ENCODE measurements at places on chromosomes 11 and 22.

GRCh38 chr11:98725471-98725870 is 295.3 kb upstream of the CNTN5 start:
- DNase-seq: no peak

GRCh38 chr11:66568124-66568916 is at the start of gene CTSF:
Gene CTSF (minus strand): TSS chr11:66568606. CDS start chr11:66568486, 120 bp downstream.
- peak; percentile 95 for DNase-seq

DNA sequence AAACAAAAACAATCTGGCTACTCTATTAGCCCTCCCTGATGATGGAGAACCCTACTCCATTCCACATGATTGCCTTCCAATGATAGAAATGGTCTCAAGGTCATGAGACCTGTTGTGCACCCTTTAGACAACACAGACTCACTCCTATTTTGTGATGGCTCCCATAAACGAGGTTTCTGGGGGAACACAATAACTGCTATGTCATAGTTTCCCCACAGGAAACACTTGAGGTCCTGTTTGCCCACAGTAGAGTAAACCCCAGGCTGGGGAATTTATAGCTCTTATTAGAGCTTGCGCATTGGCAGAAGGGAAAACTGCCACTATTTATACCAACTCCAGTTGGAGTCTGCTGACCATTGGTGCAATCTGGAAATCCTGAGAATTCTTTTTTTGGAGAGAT is 28.7 kb downstream of the MIF start:
- no peak for DNase-seq

GRCh38 chr11:125570952-125571351 is 1.7 kb downstream of the EI24 start:
- no peak for DNase-seq

- DNase-seq: no peak
Observed at GRCh38 chr11:62592146-62592815, 958 bp upstream of the TUT1 start.

DNA sequence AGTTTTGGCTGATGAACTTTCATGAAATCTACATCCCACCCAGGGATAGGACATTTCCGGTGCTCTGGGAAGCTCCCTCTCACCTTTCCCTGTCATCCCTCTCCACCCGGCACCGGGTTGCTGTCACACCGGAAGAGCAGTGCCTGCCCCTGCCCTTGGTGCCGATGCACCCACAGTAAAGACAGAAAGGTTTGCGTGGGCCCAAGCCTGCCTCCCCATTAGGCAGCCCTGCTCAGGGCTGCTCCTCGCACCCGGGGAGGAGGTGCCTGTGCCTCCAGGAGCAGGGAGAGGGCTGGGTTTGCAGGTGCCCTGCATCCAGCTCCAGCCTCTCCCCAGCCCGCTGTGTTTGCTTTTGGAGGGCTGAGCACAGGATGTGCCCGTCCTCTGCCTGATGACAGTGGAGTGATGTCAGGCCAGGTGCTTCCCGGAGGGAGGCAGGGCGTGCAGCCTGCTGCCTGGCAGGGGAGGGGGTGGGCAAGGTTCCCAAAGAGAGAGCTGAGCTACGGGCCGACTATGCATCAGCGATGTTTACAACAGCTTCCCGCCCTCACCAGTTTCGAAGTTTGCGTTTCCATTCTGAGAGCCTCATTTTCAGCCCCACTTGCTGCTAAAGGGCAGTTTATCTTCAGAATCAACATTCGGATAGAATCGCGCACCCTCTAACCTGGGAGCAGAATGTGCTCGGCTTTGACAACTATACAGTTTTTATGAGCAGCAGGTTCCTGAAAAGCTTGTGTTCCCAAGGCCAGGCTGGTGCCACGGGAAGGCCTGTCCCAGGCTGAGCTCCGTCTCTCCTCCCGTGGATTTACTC is 83.2 kb upstream of the CLDN5 start:
- peak; percentile 65 for DNase-seq

- no peak for DNase-seq
Observed at GRCh38 chr22:37338539-37339246, 56.4 kb downstream of the CYTH4 start.

- DNase-seq: no peak
Observed at GRCh38 chr11:72897506-72897905, 83.3 kb downstream of the ATG16L2 start.

DNA sequence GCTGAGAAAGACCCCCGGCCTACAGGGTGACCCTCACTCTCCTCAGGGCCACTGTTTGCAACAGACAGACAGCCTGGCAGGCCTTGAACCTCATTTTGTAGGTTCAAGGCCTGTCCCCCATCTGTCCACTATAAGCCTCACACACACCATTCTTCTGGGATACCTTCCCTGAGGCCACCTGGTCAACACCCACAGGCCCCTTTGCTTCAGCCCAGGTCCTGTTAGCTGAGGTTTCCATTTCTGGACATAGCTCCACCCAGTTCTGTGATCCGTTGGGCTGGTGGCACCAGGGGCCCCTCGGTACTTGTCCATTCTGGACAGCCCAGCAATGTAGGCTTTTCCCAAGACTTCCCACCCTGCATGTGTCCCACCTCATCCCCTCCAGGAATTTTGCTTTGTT is 3.1 kb downstream of the MIF start:
- no peak for DNase-seq

DNA sequence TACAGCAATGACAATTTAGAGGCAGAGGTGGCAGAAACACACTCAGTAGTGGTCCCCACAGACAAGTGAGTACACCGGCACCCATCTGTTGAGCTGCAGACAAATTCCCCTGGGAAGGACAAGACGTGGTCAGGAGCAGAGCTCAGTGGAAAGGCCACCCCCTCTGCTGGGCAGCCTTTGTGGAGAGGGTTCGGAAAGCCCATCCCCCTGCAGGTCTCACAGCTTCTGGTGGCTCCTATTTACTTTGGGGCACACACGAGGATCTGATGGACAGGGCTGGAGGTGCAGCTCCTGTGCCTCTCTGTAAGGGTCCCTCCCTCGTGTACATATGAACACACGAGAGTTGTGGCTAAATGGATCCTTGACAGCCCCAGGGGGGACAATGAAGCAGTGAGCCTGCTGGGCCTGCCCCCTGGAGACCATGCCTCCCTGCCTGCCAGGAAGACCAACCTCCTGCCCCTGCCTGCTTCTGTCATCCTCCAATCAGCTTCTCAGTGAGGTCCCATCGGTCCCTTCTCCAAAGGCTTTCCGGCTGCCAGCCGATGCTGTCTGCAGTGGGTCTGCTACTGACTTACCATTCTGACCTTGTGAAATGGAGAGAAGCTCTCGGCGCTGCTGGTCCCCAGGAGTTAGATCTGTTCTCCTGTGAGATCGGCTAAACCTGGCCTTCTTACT is 161.5 kb downstream of the CACNA1I start:
- DNase-seq: no peak

DNA sequence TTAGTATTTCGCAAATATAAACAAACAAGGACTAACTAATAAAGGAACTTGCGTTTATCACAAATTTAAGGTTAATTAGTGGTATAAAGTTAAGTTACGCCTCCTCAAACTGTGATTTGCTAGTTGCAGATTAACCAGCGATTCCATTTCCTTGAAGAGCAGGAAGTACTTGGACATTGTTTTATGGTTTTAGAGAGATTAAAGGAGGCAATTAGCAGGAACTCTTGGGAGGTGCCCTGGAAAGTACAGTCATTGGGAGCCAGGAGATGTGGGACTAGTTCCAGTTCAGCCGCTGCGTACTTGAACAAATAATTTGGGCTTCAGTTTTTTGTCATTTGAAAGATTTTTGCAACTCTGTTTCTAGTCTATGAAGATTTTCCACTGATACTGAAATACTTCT is 3.3 kb downstream of the FAM118B start:
- DNase-seq: no peak

DNA sequence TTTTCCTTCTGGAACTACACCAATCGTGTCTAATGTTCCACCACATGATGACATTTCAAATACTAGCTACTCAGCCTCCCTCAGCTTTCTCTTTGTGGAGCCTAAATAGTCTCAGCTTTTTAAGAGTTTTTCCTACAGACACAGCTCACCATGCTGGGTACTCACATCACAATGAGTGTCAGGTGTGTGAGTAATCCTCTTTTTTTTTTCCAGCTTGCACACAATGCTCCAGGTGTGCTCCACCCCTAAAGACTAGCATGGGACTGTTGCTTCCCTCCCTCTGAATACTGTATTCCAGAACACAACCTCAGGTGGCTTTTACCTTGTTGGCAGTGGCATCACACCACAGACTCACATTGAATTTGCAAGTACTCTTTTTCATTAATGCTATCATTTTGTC is 11.7 kb downstream of the BTG4 start:
- no peak for DNase-seq

DNA sequence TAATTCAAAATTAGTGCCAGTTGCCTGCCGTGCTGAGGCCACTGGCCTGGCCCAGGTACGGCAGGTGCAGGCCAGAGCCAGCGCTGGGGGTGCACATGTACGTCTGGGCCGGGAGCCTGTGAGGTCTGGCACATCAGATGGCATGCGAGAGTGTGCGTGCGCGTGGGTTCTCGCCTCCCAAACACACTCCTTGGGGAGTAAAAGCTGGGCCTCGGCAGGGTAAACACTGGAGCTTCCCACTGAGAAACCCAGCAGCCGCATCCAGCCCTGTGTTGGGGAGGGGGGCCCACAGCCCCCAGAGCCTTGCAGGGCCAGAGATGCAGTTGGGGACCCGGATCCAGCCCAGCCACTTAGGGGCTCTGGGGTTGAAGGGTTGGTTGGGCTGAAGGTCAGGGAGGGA is 37.8 kb downstream of the FLRT1 start:
- DNase-seq: no peak

- DNase-seq: no peak
Observed at GRCh38 chr11:103079833-103080232, 12.1 kb downstream of the DCUN1D5 start.

DNA sequence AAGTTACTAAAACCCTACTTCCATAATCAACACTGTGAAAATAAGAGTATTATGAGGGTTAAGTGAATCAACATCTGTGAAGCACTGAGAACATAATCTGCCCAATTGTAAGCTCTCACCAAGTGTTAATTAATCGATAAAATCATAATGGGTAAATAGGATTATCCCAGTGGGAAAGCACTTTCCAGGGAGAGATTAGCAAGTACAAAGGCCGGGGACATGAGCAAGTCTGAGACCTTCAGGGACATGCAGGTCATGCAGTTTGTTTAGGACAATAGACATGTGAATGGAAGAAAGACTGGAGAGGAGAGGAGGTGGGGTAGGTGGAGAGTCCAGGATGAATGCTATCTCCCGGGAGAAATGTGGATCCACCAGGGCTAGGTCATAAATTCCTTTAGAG is 57.8 kb upstream of the FIBIN start:
- DNase-seq: no peak

DNA sequence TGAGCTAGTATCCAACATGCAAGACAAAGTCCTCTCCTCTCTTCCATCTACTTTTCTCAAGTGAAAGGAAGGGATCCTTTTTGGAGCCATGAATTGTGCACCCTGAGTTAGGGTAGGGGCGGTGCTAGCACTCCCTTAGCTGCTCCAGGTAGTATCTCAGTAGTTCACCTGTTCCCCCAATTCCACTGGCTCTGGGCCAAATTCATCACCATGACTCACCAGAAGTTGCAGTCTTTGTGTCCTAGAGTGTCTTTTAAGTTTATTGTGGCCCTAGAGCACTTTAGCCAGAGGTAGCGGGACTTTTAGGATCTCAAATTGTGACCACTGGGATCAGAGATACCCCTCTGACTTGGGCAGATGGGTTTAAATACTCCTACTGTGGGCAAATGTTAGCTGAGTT is 398.6 kb upstream of the ANO5 start:
- no peak for DNase-seq

- no peak for DNase-seq
Observed at GRCh38 chr11:45383224-45383623, 97.1 kb upstream of the SYT13 start.

DNA sequence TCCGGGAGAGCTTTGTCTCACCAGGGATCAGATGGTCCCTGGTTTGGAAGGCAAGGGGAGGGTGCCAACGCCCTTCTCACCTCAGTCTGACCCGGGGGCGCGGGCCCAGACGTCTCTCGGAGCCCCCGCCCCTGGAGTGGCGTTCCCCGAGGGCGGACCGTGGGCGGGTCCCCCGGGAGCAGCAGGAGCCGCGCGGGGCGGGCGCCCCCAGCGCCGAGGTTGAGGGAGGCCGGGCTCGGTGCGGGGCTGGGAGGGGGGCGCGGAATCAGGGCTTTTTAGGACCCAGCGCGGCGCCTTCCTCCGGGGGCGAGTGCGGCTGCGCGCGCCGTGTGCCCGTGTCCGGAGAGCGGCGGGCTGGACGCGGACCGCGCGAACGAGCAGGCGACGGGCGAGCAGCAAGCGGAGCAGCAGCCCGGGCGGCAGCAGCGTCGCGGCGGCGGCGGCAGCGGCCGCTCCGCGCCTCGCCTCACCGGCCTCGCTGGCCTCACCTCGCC is at the start of gene KCNC1:
Gene KCNC1 (plus strand): TSS at position 364 of the 494 bp plus-strand sequence. CDS start 1,222 bp downstream, outside the sequence.
- DNase-seq: no peak

- no peak for DNase-seq
Observed at GRCh38 chr11:131354251-131354701, 16.1 kb upstream of the NTM start.

DNA sequence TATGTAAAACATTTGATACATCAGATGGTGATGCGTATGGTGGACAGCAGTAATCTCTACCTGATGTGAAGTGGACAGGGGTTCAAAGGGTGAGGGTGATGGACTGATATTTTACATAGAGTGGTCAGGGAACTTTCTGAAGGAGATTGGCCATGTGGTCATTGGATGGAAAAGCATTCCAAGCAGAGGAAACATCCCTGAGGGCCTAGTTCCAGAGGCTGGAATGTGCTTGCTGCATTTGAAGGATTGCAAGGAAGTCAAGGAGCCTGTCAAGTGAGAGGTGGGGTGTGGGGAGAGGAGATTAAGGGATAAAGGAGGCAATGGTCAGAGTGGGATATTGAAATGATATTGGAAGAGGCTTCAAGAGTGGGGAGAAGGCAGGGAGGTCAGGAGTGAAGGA is 151.9 kb upstream of the NTM start:
- no peak for DNase-seq

DNA sequence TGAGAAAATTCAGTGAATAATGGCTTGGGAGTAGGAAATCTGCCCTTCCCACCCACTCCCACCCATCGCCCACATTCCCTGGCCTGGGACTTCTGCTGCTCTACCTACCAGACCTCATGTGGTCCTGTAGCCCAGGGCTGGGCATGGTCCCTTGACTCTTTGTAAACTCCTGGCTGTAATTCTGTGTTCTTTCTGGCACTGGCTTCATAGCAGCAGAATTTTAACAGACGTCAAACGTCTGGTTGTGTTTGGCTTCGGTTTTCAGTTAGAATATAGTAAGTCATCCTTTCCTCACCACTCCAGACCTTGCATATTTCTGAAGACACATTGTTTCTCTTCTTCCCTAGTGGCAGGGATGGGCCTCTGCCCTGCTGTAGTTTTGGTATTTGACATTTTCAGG is 210.6 kb downstream of the CSNK2A3 start:
- DNase-seq: no peak

All from psoas muscle (tissue), 8 donors.